ENCODE measurements at places on chromosomes 12 and 14.

GRCh38 chr12:132216354-132216987 is 72.2 kb downstream of the NOC4L start:
- H3K4me3 ChIP-seq: no peak overlapping the region
- H3K4me1 ChIP-seq: no peaks in the 10 kb centered on the region
- no peak for DNase-seq
- H3K36me3 ChIP-seq: no peaks in the 10 kb centered on the region
- H3K27me3 ChIP-seq: no peaks in the 10 kb centered on the region

GRCh38 chr12:46507766-46508165 is 135.2 kb upstream of the SLC38A2 start:
- no peaks in the 10 kb centered on the region for H3K27me3 ChIP-seq
- DNase-seq: no peak
- no peak overlapping the region for H3K4me3 ChIP-seq
- H3K27ac ChIP-seq: no peak overlapping the region

GRCh38 chr12:58066296-58066695 is 124.9 kb downstream of the ATP23 start:
- no peak for DNase-seq
- H3K27ac ChIP-seq: no peak overlapping the region
- no peaks in the 10 kb centered on the region for H3K4me1 ChIP-seq
- H3K4me3 ChIP-seq: no peak overlapping the region

DNA sequence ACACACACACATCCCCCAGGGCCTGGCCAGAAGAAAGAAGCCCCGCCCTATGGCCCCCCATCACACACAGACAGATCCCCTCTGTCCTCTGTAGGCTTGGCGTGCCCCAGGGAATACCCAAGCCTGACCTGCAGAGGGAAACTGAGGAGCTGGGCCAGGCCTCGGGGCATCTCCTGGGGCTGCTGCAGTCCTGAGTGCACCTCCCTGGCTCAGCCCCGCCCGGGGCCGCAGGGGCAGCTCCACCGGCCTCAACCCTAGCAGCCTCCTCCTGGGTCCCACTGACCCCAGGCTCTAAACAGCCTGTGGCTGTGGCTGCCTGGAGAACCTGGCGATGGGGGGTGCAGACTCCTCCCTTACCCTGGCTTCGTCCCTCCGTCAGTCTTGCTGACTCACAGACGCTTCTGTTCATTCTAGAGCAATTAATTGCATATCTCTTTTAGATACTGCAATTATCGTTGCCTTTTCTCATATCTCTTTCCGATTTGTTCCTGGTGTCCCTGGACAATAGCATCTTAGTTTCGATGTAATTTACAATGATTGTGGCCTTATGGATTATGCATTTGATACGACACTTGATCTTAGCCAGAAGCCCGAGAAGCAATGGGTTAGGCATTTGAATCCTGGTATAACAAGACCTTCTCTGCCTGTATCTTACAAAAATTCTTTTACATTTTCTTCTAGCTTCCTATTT is 45.8 kb upstream of the EIF5 start:
- H3K4me1 ChIP-seq: 0 out of 2 replicates have a peak, but pooled peaks cover 4% of the 10 kb centered on the region
- no peak overlapping the region for H3K4me3 ChIP-seq
- no peak for DNase-seq
- H3K27ac ChIP-seq: no peak overlapping the region

- H3K27ac ChIP-seq: no peak overlapping the region
- no peaks in the 10 kb centered on the region for H3K4me1 ChIP-seq
- no peak for DNase-seq
- H3K27me3 ChIP-seq: no peaks in the 10 kb centered on the region
- no peak overlapping the region for H3K4me3 ChIP-seq
Measured at GRCh38 chr14:59831121-59831730, 39.4 kb downstream of the RTN1 start.

- H3K27ac ChIP-seq: peak overlapping the region; percentile 8
- DNase-seq: no peak
- H3K36me3 ChIP-seq: no peaks in the 10 kb centered on the region
- H3K4me3 ChIP-seq: no peak overlapping the region
- 0 out of 2 replicates have a peak, but pooled peaks cover 15% of the 10 kb centered on the region for H3K4me1 ChIP-seq
Measured at GRCh38 chr14:95290871-95291431, 28.8 kb downstream of the CLMN start.

- DNase-seq: no peak
- H3K27ac ChIP-seq: no peak overlapping the region
Measured at GRCh38 chr12:57737467-57738460, 778 bp downstream of the AGAP2 start.

- no peaks in the 10 kb centered on the region for H3K36me3 ChIP-seq
- H3K27me3 ChIP-seq: no peaks in the 10 kb centered on the region
- H3K27ac ChIP-seq: no peak overlapping the region
- no peaks in the 10 kb centered on the region for H3K4me1 ChIP-seq
Measured at GRCh38 chr12:87196321-87196720, 832.9 kb downstream of the C12orf50 start.

DNA sequence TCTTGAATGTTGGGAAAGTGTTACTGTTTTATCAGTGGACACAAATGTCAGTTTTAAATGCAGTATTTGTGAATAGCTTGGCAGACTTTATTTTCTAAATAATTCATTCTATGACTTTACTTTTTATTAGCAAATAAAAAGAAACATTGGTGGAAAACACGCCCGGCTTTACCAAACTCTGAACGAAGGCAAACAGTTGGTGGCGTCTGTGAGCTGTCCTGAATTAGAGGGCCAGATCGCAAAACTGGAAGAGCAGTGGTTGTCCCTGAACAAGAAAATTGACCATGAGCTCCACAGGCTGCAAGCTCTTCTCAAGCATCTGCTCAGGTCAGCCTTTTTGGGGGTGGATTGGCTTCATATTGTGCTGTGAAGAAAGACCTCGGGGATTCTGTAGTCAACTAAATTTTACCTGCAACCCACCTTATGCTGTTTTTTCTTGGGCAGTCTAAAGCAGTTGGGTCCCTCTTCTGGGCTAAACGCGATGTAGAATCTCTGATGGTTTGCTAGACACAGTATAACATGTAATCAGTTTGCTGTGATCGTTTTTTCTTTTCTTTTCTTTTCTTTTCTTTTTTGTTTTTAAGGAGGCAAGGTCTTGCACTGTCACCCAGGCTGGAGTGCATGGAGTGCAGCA is 156.4 kb downstream of the ESR2 start:
- H3K4me1 ChIP-seq: no peaks in the 10 kb centered on the region
- no peak overlapping the region for H3K4me3 ChIP-seq
- DNase-seq: no peak

GRCh38 chr12:109553906-109554500 is 19.3 kb downstream of the MMAB start:
- H3K4me1 ChIP-seq: no peaks in the 10 kb centered on the region
- no peak for DNase-seq
- no peak overlapping the region for H3K27ac ChIP-seq

GRCh38 chr14:82421286-82421685 is 887.6 kb upstream of the SEL1L start:
- H3K27me3 ChIP-seq: no peaks in the 10 kb centered on the region
- H3K36me3 ChIP-seq: no peaks in the 10 kb centered on the region
- no peak for DNase-seq
- no peak overlapping the region for H3K27ac ChIP-seq

DNA sequence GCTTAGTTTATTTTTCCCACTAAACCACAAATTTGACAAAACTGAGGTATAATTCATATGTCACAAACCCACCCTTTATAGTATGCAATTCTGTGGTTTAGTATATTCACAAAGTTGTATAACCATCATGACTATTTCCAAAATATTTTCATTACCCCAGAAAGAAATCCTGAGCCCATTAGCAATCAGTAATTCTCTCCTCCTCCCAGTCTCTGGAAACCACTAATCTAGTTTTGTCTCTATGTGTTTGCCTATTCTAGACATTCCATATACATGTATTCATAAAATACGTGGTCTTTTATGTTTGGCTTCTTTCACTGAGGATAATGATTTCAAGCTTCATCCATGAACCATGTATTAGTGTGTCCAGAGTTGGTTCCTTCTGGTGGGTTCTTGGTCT is 267.6 kb downstream of the AEBP2 start:
- H3K27me3 ChIP-seq: no peaks in the 10 kb centered on the region
- no peak overlapping the region for H3K27ac ChIP-seq
- no peak overlapping the region for H3K4me3 ChIP-seq
- no peaks in the 10 kb centered on the region for H3K4me1 ChIP-seq

DNA sequence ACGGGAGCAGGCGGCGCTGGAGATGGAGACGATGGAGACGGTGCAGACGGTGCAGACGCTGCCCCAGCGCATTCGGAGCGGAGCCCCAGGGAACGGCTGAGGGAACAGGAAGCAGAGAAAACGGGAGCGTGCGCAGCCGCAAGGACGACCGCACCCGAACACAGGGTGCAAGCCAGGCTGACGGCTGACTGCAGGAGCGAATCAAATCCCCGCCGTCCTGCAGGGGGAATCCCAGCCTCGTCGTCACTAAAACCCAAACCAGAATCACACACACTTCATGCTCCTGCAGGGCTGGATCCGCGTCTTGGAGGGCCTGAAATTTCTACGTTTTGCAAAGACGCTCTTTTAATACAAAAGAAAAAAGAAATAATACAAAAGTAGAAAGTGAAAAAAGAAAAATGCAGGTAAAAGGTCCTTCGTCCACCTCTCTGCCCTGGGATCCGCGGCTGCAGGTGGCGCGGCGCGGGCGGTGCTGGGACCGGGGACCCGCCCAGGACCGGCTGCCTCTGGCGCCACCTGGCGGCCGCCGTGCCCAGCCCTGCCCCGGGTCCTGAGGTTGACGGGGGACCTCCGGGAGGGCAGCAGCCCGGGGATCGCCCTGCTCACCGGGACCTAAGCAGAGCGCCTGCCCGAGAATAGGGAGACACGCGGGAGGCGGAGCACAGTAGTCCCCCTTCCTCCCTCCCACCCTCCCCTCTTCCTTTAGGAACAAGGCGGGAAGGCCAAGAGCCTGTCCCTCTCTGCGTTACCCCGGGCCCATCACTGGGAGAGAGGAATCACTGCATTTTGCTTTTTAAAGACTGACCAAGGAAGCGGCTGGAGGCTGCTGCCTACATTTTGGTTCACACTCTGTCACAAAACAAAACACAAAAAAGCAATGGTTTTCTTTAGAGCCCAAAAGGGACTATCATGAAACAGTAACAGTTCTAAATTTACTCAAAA is 20.1 kb downstream of the STX2 start:
- peak overlapping the region; percentile 68 for H3K27ac ChIP-seq
- no peaks in the 10 kb centered on the region for H3K36me3 ChIP-seq
- H3K4me3 ChIP-seq: peak overlapping the region; percentile 62
- no peaks in the 10 kb centered on the region for H3K27me3 ChIP-seq

DNA sequence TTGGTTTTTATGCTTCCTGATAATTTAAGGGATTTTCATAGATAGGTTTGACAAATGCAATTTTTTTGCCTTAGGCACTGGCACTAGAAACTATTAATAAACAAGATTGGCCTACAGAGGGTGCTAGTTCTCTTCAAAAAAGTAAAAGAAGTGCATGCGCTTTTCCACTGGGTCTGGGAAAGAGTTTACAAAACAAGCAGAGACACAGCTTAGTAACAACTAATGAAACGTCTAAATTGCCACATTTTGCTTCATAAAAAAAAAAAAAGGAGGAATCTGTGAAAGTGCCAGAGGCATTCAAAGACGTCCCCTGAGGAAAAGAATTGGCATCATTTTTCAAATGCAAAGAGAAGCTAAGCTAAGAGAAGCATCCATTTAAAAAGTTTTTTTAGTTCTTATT is 58.3 kb upstream of the EEA1 start:
- peaks cover 13% of the 10 kb centered on the region for H3K4me1 ChIP-seq
- H3K36me3 ChIP-seq: no peaks in the 10 kb centered on the region

GRCh38 chr12:89750389-89751351 is 42.0 kb upstream of the ATP2B1 start:
- H3K4me3 ChIP-seq: no peak overlapping the region
- H3K27ac ChIP-seq: no peak overlapping the region
- H3K27me3 ChIP-seq: no peaks in the 10 kb centered on the region
- H3K4me1 ChIP-seq: no peaks in the 10 kb centered on the region
- no peak for DNase-seq

- H3K27me3 ChIP-seq: no peaks in the 10 kb centered on the region
- no peak overlapping the region for H3K27ac ChIP-seq
- no peak overlapping the region for H3K4me3 ChIP-seq
Measured at GRCh38 chr14:87874676-87875075, 118.3 kb downstream of the GALC start.

DNA sequence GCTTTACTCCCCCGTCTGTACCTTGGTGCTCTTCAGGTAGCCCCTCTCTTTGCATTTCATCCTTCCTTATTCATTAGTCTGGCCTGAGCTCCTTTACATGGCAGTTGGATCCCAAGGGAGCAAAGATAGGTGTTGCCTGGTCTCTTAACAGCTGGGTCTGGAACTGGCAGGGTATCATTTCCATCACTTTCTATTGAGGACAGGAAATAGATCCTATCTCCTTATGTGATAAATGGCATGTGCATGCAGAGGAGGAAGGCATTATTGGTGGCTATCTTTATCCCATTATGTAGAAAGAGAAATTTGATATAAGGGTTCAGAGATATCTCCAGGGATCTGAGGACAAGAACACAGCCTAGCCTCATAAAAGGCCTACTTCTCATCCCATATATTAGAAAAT is 54.6 kb upstream of the OAS1 start:
- H3K27me3 ChIP-seq: no peaks in the 10 kb centered on the region
- no peak overlapping the region for H3K4me3 ChIP-seq
- no peaks in the 10 kb centered on the region for H3K4me1 ChIP-seq
- no peak overlapping the region for H3K27ac ChIP-seq
- no peaks in the 10 kb centered on the region for H3K36me3 ChIP-seq
- no peak for DNase-seq

DNA sequence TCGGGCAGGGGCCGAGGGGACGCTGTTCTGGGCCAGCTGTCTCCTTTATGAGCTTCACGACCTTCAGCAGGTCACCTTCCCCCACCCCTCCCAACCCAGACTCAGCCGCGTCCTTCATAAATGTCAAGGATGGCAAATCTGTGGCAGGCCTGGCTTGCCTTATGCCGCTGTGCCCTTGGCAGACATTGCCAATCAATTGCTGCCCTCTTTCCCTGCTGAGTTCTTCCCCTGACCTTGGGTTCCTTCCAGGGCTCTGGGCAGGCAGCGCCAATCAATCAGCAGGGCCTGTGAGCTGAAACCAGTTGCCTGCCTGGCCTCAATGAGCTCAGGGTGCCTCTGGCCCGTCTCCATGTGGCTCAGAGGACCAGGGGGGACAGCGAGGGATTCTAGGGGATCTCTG is 7.7 kb downstream of the FAM222A start:
- H3K36me3 ChIP-seq: no peaks in the 10 kb centered on the region
- no peak overlapping the region for H3K27ac ChIP-seq
- no peak for DNase-seq
- no peaks in the 10 kb centered on the region for H3K4me1 ChIP-seq

- no peak for DNase-seq
- H3K4me3 ChIP-seq: no peak overlapping the region
- no peaks in the 10 kb centered on the region for H3K4me1 ChIP-seq
- H3K36me3 ChIP-seq: no peaks in the 10 kb centered on the region
Measured at GRCh38 chr12:63994704-63995103, 150.2 kb downstream of the SRGAP1 start.

- H3K36me3 ChIP-seq: no peaks in the 10 kb centered on the region
- H3K4me1 ChIP-seq: no peaks in the 10 kb centered on the region
- no peak overlapping the region for H3K27ac ChIP-seq
- no peak overlapping the region for H3K4me3 ChIP-seq
- DNase-seq: no peak
- no peaks in the 10 kb centered on the region for H3K27me3 ChIP-seq
Measured at GRCh38 chr12:25783566-25783965, 174.9 kb upstream of the RASSF8 start.

GRCh38 chr14:32594766-32595165 is 265.7 kb downstream of the AKAP6 start:
- no peak overlapping the region for H3K4me3 ChIP-seq
- H3K4me1 ChIP-seq: no peaks in the 10 kb centered on the region
- no peak overlapping the region for H3K27ac ChIP-seq
- no peaks in the 10 kb centered on the region for H3K27me3 ChIP-seq
- no peak for DNase-seq

All from MM.1S (cell line).